ENCODE measurements at places on chromosomes 6 and 20. TPM values are rescaled to one million over a fixed set of nuclear protein-coding genes. Genes with fewer than 3 reads are reported as not detected.

Gene ZSCAN23
- 9.1 TPM for total RNA-seq

Gene FAM83C
- 0.39 TPM for total RNA-seq

Gene FAM162B
- total RNA-seq: 5.4 TPM

Gene AP5S1
- total RNA-seq: 26.6 TPM

Gene THBS2
- total RNA-seq: 4.8 TPM

Gene PERP
- total RNA-seq: 8.2 TPM

Gene MUCL3
- total RNA-seq: 0.19 TPM

Gene SLC9A8
- total RNA-seq: 32.7 TPM

Gene MUC22
- 0.31 TPM for total RNA-seq

Gene DNAH8
- 17.2 TPM for total RNA-seq

Gene OR2B6
- total RNA-seq: not detected

Gene NUS1
- total RNA-seq: 16.6 TPM

Gene HLA-DPB1
- total RNA-seq: 39.5 TPM

Gene VGLL2
- total RNA-seq: 1.7 TPM

Gene SRSF12
- total RNA-seq: 14.7 TPM

Gene NCR2
- not detected for total RNA-seq

Gene TLDC2
- 2.8 TPM for total RNA-seq

Gene OXT
- total RNA-seq: 3.7 TPM

Gene C20orf204
- 8.3 TPM for total RNA-seq

Gene SLCO4A1
- 14.2 TPM for total RNA-seq

Gene PAX1
- total RNA-seq: not detected

Gene LPA
- 2.4 TPM for total RNA-seq

Gene NKAPL
- 19.1 TPM for total RNA-seq

Gene PRELID3B
- total RNA-seq: 29.1 TPM

Gene GSTA3
- 26.7 TPM for total RNA-seq

Gene PLCB4
- 19.4 TPM for total RNA-seq

Measured in testis (tissue), 5 donors.